ENCODE measurements at places on chromosomes 12 and 14.
A peak's percentile ranks its signal among the peaks of the same experiment; 100 is the strongest.

DNA sequence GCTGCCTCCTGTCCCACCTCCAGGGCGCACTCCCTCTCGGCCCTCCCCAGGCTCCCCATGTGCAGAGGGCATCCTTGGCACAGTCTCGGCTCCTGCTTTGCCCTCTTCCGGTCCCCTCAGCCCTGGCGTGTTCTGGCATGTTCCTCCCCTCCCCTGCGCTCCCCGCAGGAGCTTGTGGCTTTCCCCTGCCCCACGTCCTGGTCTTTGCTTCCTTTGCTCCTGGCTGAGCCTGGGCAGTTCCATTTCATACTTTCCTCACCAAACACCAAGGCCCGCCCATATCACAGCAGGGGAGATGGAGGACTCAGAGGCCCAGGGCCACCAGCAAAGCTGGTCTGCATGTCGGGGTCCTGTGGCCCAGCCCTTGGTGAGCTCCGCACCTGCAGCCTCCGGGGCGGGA, 56.0 kb downstream of the FBRSL1 start:
- DNase-seq, result no peak

DNA sequence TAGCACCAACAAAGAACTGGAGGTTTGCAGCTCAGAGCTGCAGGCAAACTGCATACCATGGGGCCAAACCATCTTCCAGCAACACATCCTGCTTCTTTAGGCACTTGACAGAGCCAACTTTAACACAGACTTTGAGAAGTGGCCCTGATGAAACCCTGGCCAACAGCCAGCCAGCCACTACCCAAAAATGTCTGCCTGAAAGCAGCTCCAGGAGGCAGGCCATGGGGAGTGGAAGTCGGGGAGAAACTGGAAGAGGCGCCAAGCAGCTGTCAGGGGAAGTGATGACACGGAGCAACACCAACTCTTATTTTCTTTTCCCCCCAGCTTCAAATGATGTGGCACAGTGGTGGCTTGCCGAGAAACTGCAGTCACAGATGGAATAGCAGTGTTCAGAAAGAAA, 110.9 kb upstream of the PLXNC1 start:
- DNase-seq, result no peak

DNA sequence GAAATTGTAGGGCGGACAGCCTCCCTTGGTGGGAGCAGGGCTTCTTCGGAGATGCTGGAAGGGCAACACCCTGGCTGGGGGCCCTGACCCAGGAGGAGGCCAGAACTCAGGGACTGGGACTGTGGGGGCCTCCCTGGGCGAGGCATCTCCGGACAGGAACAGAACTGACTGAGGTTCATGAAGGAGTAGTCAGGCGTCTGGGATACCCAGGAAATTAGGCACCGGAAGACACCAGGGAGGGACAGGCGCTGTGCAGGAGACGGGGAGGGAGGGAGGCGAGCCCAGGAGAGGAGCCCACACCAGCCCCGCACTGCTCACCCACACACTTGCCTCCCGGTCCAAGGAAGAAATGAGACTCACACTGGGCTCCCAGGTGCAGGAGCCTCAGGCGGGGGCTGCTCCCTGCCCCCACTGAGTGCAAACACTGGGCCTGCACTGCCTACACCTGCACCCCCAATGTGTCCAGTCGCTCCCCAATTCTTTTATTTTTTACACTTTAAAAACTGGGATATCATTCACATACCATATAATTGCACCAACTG, 262.6 kb upstream of the SFSWAP start:
- DNase-seq, result no peak

DNA sequence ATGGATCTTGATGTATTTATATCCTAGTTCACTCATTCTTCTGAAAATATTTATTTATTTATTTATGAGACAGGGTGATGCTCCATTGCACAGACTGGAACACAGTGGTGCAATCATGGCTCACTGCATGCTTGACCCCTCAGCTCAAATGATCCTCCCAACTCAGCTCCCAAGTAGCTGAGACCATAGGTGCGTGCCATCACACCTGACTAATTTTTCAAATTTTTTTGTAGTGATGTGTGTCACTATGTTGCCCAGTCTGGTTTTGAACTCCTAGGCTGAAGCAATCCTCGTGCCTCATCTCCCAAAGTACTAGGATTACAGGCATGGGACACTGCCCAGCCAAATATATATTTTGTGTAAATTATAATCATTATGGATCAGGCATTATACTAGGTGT, 595.6 kb upstream of the ATP2B1 start:
- DNase-seq, result no peak

DNA sequence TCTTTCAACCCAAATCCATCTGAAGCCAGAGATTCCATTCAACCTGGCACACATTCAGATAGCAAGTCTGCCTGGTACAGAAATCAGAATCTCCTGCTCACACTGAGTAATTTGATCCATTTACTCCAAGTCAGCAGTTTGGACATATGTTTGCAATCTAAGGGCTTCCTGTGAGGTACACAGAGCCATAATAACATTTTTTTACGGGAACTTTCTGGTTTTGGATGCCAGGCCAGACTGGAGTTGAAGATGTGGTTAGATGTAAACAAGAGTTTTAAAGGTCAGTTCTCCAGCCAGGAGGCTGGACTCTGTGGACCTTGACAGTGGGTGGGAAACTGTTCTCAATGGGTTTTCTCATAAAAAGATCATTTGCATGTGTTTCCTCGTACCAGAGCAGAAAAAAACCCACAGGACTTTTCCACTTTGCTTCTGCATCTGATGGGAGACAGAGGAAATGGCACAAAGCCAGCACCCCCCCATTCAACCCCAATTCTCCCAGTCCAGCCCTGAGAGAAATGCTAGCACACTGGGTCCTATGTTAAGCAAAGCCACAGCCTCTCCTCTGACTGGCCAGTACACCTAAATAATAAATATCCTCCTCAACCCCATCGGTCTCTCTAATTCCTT, 17.7 kb upstream of the TSPAN11 start:
- DNase-seq, result no peak

DNA sequence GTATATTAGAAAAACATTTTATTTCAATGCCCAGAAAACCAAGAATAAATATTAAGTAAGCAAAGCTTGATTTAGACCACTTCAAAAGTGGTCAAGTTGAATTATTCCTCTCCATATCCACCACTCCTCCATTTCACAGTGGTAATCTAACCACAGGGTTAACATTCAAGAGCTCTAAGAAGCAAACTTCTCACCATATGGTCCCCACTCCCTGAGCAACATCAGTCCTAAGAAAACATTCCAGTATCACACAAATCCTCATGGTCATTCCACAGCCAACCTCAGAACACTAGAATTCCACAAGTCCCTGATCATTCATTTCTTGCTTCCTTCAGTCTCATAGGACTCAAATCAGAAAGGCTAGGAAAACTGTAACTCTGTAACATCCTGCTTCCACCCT, 47.9 kb downstream of the ST8SIA1 start:
- DNase-seq, result no peak

DNA sequence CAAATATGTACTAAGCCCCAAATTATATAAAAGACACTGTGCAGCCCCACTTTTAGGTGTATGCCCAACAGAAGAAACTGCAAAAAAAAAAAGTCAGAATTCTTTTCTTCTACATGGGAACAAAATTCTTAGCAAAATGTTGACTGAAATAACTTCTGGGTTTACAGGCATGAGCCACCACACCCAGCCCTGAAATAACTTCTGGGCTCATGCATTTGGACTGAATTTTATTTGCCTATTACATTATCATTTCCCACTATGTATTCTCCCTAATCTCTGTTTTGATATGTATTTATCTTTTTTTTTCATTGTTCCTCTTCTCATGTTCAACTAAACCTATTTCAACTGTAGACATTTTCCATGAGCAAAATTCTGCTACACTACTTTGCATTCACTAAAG, 169.2 kb downstream of the GRIN2B start:
- DNase-seq, result no peak

- DNase-seq, result no peak
These were observed 53.8 kb downstream of the PHETA1 start for GRCh38 chr12:111314953-111315539.

DNA sequence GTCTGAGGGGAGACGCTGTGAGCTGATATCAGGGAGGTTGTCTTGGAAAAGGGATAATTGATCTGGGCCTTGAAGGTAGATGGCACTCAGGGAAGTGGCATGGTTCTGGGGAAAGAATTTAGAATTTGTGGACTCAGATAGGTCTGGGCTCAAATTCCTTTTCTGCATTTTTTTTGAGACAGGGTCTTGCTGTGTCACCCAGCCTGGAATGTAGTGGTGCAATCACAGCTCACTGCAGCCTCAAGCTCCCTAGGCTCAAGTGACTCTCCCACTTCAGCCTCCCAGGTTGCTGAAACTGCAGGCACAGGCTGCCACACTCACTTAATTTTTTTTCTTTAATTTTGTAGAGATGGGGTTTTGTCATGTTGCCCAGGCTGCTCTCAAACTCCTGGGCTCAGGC, 98.1 kb upstream of the NCOR2 start:
- no peak for DNase-seq

DNA sequence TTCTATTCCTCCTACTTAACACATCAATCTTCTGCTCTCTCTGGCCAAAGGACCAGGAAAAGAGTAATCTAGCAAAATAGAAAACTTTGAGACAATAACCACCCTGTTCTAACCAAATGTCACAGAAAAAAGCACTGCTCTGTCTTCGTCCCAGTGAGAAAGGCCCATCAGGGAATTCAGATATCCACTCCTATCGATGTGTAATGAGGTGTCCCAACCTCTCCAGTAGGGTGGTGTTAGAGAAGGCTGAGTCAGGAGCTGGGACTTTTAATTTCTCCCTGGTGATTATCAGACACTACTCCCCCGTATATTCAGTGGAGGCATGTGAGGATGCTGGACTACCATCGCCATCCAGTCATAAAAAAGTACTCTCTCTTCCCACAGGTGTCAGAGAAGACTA, 130.3 kb downstream of the TMTC3 start:
- DNase-seq, result no peak

GRCh38 chr14:51341338-51341737, 101.3 kb downstream of the TMX1 start:
- DNase-seq, result no peak

DNA sequence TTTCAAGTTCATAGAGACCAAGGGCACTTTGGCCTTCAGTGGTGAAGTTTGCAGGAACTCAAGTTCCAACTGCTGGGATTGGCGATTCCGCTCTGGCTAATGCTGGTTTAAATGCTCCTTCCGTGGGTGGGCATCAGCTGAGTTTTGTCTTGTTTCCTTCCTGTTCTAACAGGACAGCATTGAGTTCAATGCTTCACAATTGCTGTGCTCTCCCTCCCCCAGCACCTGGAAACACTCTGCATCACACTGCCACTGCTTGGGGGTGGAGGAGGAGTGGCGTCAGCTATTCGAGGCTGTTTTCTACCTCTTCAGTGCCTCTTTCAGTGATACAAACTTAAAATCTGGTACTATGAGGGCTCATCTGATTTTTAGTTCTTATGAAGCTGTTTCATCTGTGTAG, 634.9 kb downstream of the FSCB start:
- DNase-seq, result no peak

DNA sequence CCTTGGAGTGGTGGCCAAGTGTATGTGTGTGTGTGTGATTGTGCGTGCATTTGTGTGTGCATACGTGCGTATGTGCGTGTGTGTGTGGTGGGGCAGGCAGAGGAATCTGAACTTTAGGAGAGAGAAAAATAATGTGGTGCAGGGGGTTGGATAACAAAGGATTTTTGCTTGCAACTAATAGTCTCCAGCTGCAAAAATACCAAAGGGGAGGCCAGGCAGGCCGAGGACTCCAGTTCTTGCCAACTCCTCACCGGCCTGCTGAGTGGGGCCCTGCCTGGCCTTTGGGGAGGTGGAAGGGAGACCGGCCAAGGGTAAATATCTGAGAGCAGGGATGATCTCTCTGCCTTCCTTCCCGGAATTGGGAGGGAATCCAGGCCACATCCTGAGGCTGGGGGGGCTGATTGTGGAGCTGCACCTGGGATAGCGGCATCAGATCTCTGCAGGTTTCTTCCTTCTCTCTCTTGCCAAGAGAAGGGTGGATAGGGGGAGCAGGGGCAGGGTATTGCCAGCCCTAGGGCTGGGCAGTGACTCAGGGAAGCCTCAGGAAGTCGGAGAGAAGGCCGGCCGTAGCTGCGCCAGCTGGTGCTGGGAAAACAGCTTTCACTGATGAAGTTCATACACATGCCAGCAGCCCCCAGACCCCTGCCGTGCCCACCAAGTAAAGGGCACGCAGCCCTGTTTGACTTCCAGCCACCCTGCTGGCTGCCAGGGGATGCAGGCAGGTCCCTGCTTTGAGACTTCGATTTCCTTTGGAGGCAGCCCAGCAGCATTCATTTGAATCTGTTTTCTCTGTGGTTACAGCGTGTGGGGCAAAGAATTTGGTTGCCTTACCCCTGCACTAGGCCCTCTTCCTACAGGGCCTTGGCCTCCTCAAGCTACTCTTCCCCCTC, 4.6 kb upstream of the LRP1-AS start:
- DNase-seq, result no peak

DNA sequence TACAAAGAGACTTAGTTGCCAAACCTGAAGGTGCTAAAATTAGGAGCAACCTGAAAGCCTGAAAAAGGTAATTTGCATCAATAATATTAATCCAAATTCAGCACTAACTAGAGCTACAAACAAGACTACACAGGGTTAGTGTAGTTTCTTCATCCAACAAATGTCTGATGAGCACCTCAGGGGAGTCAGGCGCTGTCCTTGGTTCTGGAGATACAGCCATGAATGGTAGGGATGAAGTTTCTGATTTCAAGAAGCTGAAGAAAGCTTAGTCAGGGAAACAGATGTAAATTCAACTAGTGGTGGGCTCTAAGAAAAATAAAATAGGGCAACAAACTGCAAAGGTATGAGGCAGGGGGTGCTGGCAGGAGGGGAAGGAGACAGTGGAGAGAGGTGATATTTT, 266.3 kb downstream of the GLT1D1 start:
- DNase-seq, result no peak

GRCh38 chr12:104381731-104382480, 74.8 kb upstream of the CHST11 start:
- DNase-seq, result peak; percentile 86

DNA sequence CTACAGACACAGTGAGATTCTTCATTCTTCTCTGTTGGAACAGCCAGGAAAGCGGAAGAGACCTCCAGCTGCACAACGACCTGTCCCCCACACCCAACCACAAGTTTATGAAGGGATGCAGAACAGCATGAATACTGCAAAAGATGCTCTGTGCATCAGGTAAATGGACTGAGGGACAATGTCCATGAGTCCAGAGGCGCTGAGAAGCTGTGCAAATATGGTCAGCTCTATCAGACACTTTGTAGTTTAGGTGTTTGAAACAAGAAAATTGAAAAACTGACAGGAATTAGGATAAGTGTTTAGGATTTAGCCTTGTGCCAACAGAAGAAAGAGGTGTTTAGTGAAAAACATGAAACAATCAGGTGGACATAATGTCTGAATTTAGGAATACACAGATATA, 33.1 kb upstream of the PZP start:
- no peak for DNase-seq

DNA sequence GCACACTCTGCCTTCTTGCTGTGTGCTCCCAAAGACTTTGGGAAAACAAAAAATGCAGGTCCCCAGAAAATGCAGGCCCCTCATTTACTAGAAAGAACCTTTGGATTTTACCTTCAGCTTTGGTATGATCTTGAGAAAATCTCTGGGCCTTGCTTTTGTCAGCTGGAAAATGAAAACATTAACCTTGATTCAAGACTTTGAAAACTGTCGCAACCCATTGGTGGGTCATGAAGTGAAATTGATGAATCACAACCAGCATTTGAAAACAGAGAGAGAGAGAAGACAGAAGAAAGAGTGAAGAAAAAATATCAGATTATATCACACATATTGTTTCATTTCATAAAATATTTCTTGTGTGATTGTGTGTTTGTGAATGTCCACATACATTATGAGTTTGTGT, 322.5 kb downstream of the ZFP36L1 start:
- no peak for DNase-seq

GRCh38 chr12:14164266-14164665, 182.9 kb upstream of the GRIN2B start:
- DNase-seq, result no peak

- DNase-seq, result no peak
These were observed 125.7 kb downstream of the SCARB1 start for GRCh38 chr12:124737772-124738635.

Measured in CD4-positive, alpha-beta T cell treated with Interferon alpha-2 for 1 hour (primary cell).